Esophagus muscularis mucosa (tissue), 4 donors: ENCODE measurements at places on chromosomes 7 and 10. TPM values are rescaled to one million over a fixed set of nuclear protein-coding genes. Genes with fewer than 3 reads are reported as not detected.

TMEM168 gene
- 18.1 TPM for total RNA-seq

DNA sequence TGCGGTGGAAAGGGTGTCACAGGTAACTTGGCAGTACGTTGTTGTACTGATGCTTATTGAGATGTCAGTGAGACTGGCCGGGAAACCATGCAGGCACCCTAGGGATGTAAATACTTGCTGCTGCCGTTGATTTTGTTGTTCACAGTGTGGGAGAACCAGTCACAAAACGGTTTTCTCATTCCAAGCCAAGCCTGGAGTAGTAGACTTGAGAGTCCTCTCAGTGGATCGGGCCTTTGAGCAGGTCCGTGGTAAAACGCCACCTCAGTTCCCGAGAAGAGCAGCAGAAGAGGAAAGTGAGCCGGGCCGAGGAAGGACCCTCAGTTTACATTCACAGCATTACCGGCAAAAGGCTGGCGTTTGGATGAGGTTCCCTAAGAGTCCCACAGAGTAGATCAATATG is 1.1 kb downstream of the JAKMIP3 start:
- no peak overlapping the region for H3K4me3 ChIP-seq
- peaks cover 22% of the 10 kb centered on the region for H3K4me1 ChIP-seq
- H3K27ac ChIP-seq: peak overlapping the region; percentile 82
- H3K36me3 ChIP-seq: no peaks in the 10 kb centered on the region

DNA sequence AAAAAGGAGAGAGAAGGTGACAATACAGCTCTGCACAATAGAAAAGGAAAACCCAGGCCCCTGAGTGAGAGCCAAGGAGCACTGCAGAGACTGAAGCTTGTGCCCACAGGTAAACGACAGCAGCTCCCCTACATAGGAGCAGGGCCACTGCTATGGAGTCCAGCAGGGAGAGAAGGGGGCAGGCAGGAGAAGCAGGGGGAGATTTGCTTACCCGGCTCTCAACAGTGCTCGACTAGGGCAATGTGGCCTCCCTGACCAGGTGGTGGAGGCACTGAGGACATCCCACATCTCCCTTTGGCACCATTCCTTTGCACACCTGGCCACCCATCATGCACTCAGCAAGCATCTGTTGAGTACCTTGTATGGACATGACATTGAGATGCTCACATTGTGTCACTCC is 153.0 kb downstream of the EVX1 start:
- no peaks in the 10 kb centered on the region for H3K36me3 ChIP-seq
- no peak for DNase-seq
- no peaks in the 10 kb centered on the region for H3K4me1 ChIP-seq
- no peak overlapping the region for H3K27ac ChIP-seq
- H3K27me3 ChIP-seq: peaks cover 6% of the 10 kb centered on the region

DNA sequence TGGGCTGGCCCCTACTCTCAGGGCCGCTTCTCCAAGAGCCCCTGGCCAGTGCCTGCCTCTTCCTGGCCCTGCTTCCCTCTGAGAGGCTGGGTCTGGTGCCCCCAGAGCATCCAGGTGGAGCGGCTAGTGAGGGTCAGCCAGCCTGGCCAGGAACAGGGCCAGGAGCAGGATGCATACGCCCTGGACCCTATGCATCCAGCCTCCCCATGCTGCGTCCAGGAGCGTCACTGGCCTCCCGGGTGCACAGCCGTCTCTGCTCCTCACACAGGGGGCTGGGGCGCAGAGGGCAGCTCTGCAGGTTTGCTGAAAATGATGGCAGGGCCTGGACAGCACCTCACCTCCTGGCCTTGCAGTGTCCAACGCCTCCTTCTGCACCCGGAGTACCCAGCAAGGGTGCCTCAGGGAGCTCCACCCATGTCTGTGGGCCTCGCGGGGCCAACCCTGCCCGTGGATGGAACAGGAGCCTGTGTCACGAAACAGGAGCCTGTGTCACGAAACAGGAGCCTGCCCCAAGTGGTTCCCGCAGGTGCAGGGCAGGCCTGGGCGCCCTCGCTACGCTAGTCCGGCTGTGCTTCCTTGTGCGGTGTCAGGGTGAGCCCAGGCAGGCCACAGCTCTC is 246.2 kb upstream of the PPP2R2D start:
- no peaks in the 10 kb centered on the region for H3K4me1 ChIP-seq
- no peak overlapping the region for H3K4me3 ChIP-seq
- no peak for DNase-seq
- H3K27me3 ChIP-seq: no peaks in the 10 kb centered on the region
- H3K36me3 ChIP-seq: no peaks in the 10 kb centered on the region

DNA sequence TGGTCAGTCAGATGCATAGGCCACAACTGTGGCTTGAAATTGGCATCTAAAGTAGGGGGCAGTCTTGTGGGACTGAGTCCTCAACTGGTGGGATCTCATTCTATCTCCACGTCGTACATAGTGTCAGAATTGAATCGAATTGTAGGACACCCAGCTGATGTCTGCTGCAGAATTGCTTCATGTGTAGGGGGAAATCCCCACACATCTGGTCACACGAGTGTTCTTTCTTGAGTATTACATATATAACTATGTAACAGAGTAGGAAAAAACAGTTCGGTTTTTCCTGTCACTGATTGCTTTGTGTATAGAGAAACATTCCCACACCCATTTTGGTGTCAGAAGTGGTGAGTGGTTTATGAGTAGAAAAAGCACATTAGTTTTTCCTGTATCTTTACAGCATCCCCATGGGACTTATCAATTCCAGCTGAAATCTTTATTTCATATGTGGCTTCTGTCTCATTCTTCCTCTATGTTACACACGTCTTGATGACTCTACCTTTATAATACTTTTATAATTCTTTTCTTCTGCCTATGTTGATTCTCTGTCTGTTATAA is 79.4 kb upstream of the PCGF5 start:
- H3K4me3 ChIP-seq: no peak overlapping the region
- no peaks in the 10 kb centered on the region for H3K4me1 ChIP-seq
- no peaks in the 10 kb centered on the region for H3K36me3 ChIP-seq
- no peaks in the 10 kb centered on the region for H3K27me3 ChIP-seq

- DNase-seq: no peak
- H3K36me3 ChIP-seq: no peaks in the 10 kb centered on the region
- H3K4me3 ChIP-seq: no peak overlapping the region
- H3K27me3 ChIP-seq: no peaks in the 10 kb centered on the region
- H3K27ac ChIP-seq: no peak overlapping the region
These were observed 180.6 kb downstream of the CHCHD3 start for GRCh38 chr7:132901241-132901640.
